Fibroblast of skin of abdomen (primary cell): ENCODE measurements at places on chromosomes 2 and 18.

DNA sequence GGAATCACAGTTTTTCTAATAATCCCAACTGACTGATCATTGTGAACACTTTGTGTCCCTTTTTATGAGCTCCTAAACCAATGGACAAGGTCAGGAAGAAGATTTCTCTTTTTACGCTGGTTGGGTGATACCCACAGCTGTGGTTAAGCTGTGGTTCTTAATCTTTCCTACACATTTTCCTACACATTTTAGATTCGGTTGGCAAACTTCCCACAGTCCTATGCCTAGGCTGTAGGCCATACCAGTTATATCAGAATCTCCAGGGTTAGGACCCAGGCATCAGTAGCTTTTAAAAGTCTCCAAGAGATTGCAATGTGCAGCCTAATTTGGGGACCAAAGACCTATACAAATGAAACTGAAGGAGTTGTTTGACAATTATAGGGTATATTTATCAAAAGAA, 203.0 kb downstream of the SP3 start:
- no peak for DNase-seq

- DNase-seq, result no peak
Observed at GRCh38 chr18:74896390-74896991, 298.8 kb downstream of the ZNF407 start.

GRCh38 chr2:153780241-153780640, 91.5 kb upstream of the GALNT13 start:
- no peak for DNase-seq

DNA sequence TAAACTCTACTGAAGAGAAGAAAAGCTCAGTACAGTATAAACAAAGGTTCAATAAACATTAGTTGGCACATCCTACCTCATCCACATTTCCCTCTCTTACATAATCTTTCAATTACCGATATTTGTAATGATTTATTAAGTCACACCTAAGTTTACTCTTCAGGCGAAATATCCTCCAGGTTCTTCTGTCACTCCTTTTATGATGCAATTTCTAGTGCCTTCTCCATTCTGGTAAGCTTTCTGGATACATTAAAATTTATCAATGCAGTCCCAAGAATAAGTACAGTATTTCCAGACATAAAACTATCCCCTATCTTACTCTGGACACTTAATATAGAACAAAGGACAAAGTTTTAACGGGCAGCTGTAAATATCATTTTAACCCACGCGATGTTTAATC, 5.6 kb downstream of the HNRNPLL start:
- DNase-seq, result no peak

- peak; percentile 98 for DNase-seq
Observed at GRCh38 chr2:118738524-118739308, 108.7 kb downstream of the EN1 start.

DNA sequence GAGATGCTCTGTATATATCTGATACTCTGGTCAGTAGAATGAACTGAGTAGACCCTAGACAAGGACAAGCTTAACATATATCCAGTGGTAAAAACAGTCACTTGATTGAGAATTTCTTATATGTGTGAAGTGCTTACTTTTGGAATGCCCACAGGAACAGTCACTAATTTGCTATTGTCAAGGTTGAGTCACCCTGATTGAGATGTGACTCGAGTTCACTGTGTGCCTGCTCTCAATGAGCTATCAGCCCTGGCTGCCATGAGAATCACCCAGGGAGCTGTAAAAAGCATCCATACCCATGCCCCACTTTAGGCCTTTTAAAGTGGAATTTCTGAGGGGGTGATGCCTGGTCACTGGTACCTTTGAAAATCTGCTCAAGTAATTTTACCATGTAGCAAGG, 283.7 kb downstream of the SUCLG1 start:
- DNase-seq, result no peak

- peak; percentile 94 for DNase-seq
Observed at GRCh38 chr2:108492364-108492763, 41.9 kb upstream of the LIMS1 start.

DNA sequence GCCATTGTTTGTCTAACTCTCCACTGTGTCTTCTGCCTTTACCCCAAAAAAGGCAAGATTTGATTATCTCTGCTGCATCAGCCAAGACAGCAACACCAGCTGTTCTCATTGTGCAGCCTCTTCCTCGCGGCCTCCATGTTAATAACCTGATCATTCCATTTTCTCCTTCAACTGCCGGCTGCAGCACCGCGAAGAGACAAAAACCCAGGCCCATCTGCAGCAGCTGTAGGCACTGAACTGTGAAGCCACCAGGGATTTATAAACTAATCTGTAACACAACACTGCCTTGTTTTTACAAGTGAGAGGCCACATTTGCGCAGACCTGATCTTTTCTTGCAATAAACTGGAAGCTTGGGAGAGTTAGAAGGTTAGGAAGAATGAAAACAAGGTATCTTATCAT, 147.8 kb downstream of the SATB2 start:
- DNase-seq, result no peak

DNA sequence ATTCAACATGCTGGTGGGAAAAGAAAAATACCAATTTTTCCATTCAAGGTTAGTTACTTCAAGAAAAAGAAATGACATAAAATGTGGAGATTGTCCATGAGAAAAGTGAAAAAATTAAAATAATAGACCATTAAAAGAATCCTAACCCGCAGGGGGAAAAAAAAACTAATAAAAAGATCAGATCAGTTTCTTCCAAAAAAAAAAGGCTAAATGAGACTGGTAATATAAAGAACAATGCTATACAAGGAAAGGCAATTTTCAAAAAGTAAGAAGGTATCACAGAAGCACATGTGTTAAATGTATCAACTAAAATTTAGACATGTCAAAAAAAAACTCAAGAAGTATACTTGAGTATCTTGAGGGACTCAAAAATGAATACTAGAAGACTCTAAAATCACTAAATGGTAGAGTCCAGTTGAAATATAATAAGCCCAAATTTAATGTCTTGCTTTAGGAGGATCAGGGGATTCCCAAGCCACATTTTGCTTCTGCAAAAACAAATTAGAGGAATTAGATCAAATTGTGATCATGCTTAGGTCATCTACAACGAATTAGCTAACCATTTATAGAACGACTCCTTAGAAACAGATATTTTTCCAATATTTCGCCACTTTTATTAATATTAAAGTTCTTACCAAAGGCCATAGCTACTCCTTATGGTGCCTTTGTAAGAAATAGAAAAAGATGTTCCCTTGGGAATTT, 35.8 kb upstream of the GLS start:
- no peak for DNase-seq

DNA sequence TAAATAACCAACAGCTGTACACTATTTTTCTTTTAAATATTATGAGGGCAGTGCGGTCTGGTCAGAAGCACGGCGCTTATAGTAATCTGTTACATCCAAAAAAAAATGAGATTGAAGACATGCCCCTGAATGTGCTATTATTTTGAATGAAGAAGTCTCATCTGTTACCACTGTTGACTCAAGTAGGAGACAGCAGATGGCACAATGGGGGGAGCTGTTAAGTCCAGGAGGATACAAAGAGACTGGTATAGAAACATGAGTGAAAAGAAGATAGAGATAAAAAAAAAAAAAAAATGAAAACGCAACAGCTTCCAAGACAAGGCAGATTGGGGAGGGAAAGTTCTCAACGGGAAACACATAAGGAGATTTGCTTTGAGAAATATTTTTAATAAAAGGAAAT, 425.5 kb upstream of the PKDCC start:
- no peak for DNase-seq

- DNase-seq, result no peak
Observed at GRCh38 chr18:12960395-12960794, 12.6 kb downstream of the SEH1L start.

DNA sequence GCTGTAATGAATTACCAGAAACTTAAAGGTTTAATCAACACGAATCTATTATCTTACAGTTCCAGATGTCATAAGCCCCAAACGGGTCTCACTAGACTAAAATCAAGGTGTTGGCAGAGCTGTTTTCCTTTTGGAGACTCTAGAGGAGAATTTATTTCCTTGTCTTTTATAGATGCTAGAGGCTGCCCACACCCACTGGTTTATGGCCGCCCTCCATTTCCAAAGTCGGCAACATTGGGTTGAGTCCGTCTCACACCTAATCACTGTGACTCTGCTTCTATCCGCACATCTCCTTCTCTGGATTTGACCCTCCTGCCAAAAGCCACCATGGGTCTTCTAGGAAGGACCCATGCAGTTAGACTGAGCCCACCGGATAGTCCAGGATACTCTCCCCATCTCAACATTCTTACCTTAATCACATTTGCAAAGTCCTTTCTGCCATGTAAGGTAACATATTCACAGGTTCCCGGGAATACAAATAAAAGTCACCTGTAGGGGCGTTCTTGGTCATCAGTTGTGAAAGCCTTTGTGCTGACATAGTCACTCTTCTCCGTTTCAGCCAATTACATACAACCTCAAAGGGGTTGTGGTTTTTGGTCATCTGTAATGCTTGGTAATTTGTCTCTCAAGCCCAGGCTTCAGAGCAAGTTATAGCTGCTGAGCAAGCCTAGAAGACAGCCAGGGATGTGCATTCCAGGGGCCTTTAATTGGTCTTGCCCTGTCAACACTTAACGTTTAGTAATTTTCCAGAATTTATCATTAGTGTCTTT, 179.4 kb downstream of the ANTXR1 start:
- peak; percentile 89 for DNase-seq

- DNase-seq, result no peak
Observed at GRCh38 chr2:171651667-171652415, 35.4 kb upstream of the DYNC1I2 start.
